ENCODE measurements at places on chromosomes 3 and 15. TPM values are rescaled to one million over a fixed set of nuclear protein-coding genes. Genes with fewer than 3 reads are reported as not detected.

CILP gene
- total RNA-seq, result not detected

SCAANT1 gene
- total RNA-seq, result not detected

GALK2 gene
- total RNA-seq, result 24.7 TPM

PLA2G4E gene
- total RNA-seq, result not detected

ZNF502 gene
- 0.08 TPM for total RNA-seq

EDC3 gene
- total RNA-seq, result 37.2 TPM

GUCA1C gene
- total RNA-seq, result not detected

BTLA gene
- not detected for total RNA-seq

GRCh38 chr3:13483286-13483685, 3.2 kb downstream of the HDAC11 start:
- no peak for DNase-seq

- no peak for DNase-seq
Measured at GRCh38 chr3:180646187-180646790, 33.0 kb downstream of the CCDC39 start.

DNA sequence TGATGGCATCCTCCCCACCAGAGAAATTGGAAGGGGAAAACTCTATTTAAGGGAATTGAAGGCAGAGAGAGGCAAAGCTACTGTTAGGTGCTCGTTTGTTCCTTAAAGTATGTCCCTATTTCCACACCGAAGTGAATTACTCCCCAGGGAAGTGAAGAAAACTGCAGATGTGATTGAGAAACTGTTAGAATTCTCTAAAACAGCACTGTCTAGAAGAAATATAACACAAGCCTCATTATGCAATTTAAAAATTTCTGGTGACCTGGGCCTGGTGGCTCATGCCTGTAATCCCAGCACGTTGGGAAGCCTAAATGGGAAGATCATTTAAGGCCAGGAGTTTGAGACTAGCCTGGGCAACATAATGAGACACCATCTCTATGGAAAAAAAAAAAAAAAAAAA, 305.0 kb downstream of the SHQ1 start:
- no peak for DNase-seq

DNA sequence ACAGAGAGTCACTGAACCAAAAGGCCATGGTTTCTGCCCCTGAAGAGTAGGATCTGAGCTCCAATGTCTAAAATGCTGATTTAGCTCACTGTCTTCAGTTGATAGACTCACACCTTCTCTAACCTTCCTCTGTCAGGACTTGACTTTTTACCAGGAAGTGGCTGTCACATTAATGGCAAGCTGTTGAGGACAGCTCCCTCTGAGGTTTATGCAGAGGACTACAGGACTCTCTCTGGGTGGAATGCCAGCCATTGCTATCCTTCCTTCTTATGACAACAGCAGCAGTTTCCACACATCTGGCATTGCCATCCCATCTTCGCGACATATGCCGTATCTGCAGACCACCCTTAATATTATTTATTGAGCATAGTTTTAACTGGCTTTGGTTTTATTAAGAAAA, 103.8 kb upstream of the PRICKLE2 start:
- DNase-seq, result no peak

DNA sequence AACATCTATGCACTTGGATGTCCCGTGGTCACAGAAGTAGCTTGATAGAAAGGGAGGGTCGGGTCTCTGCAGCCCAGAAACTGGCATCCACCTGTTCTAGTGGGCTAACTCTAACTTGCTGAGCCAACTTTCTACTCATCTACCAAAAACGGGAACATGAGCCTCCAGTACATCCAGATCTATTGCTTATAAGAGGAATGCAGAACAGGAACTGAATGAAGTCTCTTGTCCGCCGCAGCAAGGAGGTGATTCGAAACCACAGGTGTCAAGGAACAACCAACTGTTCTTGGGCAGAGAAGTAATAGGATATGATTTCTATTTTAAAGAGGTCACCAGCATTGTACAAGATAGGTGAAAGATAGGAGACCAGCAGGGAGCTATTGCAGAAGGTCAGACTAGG, 17.9 kb downstream of the TERC start:
- no peak for DNase-seq

DNA sequence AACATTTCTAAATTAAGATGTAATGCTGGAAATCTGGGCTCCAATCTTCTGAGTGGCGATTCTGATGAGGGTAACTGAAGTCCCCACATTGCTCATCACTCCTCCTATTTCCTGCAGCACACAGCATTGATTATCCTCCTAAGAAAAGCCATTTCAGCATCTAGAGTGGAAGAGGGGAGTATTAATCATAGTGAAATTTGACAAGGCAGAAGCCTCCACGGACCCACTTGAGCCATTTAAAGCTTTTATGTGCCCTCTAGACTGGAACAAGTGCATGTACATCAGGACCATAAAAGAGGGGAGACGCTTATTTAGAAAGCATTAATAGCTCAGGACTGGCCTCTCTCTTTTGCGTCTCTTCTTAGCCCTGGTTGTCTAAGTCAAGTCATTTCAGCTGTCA, 25.8 kb downstream of the AQP9 start:
- DNase-seq, result no peak

DNA sequence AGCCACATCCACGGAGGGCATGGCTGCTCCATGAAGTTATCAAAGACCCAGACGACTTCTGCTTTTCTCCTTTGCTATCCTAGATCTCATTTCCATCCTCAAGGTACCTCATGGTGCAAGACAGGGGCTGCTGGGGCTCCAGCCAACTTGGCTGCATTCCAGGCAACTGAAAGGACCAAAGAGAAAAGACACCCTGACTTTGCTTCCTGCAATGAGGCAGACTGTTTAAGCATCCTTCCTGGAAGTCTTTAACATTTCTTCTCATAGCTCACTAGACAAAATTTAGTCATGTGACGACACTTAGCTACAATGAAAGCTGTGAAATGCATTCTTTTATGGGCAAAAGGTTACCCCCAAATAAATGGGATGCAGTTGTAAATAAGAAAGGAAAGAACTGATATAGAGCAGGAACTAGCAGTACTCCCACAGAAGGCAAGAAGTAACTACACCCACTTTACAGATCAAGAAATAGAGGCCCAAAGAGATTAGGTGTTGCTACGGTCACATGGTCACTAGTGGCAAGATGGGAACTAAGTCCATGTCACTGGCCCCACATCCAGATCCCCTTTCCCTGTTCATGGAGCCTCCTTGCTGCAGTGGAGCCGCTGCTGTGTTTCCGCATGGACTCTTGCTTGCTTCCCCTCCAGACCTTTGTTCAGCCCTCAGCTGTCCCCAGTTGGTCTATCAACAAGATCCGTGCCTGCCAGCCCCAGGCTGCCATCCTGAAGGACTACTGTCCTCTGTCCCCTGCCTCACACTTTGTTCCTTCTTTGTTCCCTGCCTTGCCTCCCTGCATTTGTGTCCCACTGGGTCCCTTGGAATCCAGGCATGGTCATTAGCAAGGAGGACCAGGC, 107.0 kb downstream of the XXYLT1 start:
- no peak for DNase-seq

GRCh38 chr3:107421170-107421792, 44.0 kb downstream of the CCDC54 start:
- peak; percentile 55 for DNase-seq

GRCh38 chr3:70057426-70057825, 57.9 kb downstream of the SAMMSON start:
- DNase-seq, result no peak

- no peak for DNase-seq
Measured at GRCh38 chr15:52295421-52296001, at the start of gene MYO5C. Gene MYO5C, minus strand, starts transcription at chr15:52295804. Its CDS starts 168 bp downstream, at chr15:52295636.

- DNase-seq, result peak; percentile 94
Measured at GRCh38 chr3:101848754-101849713, at the start of gene NFKBIZ. Gene NFKBIZ, plus strand, starts transcription at chr3:101849514. Its CDS starts 115 bp downstream, at chr3:101849629.

- no peak for DNase-seq
Measured at GRCh38 chr3:65712140-65712539, 326.6 kb downstream of the MAGI1 start.

GRCh38 chr3:169403855-169404519, 259.5 kb downstream of the MECOM start:
- no peak for DNase-seq

- no peak for DNase-seq
Measured at GRCh38 chr3:34078418-34078817, 280.0 kb downstream of the PDCD6IP start.

All from HFFc6 (cell line).